ENCODE measurements at places on chromosomes 5 and 9. TPM values are rescaled to one million over a fixed set of nuclear protein-coding genes. Genes with fewer than 3 reads are reported as not detected.

LCN15 gene
- total RNA-seq: not detected

TXNDC8 gene
- not detected for total RNA-seq

RAB14 gene
- total RNA-seq: 46.2 TPM

RFESD gene
- total RNA-seq: 2.0 TPM

DEPDC1B gene
- 16.2 TPM for total RNA-seq

PCDHGB7 gene
- 0.10 TPM for total RNA-seq

MOB3B gene
- 9.3 TPM for total RNA-seq

TMEM8B gene
- total RNA-seq: 3.5 TPM

PKN3 gene
- total RNA-seq: 12.2 TPM

HRH2 gene
- total RNA-seq: 0.51 TPM

INSL6 gene
- total RNA-seq: not detected
